NCI-H2171 (cell line): ENCODE measurements at places on chromosomes 13 and 19.

DNA sequence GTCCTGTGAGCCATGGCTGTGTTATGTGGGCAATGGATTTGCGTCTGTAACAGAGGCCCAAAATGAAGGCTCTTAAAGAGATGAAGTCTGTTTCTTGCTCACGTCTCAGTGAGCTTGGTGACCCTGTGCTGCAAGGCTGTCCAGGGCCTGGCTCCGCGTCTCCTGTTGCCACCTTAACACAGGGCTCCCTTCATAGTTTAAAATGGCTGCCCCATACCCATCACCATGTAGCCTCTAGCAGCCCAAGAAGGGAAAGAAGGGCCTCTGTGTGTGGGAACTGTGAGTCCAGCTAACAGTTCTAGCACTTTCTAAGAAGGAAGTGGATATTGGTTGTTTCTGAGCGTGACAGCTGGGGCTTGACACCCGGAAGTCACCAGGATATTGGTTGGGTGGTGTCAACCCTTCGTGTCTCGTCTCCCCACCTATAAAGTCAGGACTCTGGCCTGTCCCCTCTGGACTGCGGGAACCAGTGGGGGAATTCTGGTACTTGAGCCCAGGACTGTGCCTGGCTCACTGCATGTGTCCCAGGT, 20.9 kb downstream of the TMED1 start:
- no peak for DNase-seq

DNA sequence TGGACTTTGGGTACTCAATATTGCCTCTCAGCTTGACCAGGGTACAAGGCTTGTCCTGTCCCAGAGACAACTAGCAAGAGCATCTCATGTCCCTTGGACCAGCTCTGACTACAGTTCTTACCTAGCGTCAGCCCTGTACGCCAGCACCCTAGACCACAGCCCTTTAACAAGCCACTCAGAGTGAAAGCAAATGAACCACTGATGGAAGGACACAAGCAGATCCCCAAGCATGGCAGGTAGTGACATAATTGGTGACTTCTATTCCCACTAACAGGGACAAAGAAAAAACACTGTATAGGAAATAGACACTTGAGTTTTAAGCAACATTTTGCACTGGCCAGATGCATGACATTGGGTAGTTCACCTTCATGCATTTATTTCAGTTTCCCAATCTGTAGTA, 8.8 kb upstream of the LRCH1 start:
- no peak for DNase-seq

- DNase-seq = no peak
Measured at GRCh38 chr13:95564091-95564490, 11.6 kb downstream of the CLDN10 start.

GRCh38 chr13:111460548-111461444, 140.4 kb downstream of the TEX29 start:
- peak; percentile 1 for DNase-seq

GRCh38 chr13:76925115-76925514, 23.2 kb upstream of the ACOD1 start:
- no peak for DNase-seq

DNA sequence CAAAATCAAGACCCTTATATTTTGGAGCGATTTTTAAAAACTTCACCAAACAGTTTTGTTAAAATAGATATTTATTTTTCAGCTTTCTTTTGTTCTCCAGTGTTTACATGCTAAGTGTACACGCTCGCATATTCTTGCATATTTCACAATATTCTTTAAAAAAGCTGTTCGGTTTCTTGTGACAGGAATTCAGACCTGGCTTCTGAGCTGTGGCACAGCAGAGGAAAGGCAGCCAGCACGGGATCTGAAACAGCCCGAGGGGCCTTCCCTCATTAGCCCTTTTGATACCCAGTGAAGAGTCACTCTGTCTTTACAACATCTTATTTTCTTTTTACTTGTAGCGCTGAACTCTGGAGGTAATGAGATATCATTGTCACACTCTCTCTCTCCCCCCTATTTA, 234.0 kb downstream of the B3GLCT start:
- DNase-seq = no peak

DNA sequence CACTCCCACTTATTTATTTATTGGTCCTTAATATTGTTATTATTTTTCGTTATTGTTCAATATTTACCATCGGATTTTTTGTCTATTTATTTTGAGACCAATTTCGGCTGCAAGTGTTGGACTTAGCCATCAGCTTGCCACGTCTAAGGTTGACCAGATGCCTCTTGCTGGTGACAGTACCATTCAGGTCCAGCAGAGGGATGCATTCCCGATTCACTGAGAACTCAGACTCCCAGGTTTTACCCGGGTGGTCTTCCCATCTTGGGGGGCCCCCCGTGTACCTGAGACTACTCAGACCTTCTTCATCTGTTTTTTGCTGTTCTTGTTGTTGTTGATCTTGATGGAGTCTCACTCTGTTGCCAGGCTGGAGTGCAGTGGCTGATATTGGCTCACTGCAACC, 1435.2 kb downstream of the UQCRFS1 start:
- DNase-seq = no peak

GRCh38 chr13:46164661-46165060, 17.3 kb downstream of the LCP1 start:
- DNase-seq = no peak

DNA sequence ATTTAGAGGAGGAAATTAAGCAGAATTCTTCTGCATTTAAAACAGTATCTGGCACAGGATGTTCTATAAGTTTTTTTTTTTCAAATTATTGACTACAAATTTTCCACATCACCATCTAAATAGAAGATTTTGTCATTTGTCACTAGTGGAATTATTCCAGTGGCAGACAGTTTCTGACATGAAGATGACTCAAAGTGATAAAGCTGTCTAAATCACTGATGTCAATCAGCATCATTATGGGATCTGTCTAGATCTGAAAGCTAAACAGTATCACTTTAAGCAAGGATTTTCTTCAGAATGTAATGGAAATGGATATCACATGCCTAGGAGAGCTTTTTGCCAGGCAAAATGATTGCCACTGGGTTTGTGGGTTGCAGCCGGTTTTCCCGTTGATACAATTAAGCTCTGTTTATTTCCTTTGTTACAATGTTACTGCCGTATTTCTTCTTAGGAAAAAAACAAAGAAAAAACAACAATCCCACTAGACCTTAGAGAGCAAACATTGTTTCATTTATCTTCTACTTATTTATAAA, 1657.0 kb upstream of the PRR20A start:
- DNase-seq = no peak

DNA sequence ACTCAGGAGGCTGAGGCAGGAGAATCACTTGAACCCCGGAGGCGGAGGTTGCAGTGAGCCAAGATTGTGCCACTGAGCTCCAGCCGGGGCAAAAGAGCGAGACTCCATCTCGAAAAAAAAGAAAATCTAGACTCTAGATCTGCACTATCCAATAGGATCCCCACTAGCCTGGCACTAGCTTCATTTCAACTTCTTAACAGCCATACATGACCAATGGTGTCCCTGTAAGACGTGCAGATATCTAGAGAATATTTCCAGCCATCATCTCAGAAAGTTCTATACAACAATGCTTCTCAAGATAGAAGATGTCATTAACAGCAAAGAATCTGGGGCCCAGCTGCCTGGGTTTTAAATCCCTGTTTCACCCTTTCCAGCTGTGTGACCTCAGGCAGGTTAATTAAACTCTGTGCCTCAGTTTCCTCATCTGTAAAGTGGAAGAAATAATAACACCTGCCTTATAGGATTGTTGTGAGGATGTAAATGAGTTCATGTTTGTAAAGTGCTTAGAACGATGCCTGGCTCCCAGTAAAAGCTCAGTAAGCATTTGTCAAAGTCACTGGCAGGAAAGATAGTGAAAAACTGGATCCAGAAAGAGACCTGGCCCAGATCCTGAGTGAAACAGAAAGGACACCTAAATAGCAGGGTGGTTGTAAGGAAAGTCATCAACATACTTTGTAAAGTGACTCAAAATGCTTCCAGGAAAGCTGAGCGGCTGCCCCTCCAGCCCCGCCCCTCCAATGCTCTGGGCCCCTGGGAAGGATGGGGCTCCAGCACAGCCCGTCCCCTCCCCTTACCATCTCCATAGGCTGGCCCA, 13.5 kb downstream of the WIZ start:
- no peak for DNase-seq

- peak; percentile 29 for DNase-seq
Measured at GRCh38 chr13:97273341-97273831, 51.3 kb downstream of the MBNL2 start.

DNA sequence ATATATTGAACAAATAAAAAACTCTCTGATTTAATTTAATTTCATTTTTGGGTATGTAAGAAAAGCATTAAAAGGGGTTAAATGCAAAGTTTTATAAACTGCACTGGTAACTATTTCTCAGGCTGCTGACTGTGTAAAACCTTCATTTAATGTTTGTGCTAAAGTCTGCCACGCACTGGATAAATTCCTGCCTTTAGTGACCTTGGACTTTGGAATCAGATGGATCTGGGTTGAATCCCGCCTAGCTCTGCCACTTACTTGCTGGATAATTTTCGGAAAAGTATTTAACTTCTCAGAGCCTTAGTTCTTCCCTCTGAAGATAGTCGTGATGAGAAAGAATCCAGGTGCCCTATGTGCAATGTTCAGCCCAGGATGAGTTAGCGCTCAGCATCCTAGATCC, 58.6 kb downstream of the RASL11A start:
- no peak for DNase-seq

DNA sequence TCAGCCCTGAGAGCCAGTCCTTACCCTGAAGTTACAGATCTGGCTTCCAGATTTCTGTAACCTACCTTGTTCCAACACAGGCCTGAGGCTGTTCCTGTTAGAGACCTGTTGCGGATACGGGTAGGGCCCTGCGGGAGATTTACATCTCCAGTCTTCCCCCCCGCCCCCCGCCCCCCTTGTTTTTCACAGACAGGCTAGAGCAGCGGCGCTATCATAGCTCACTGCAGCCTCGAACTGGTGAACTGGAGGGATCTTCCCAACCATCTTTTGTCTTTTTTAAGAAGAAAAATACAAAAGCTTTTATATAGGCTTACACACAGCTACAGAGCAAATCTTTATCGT, 10.6 kb upstream of the CEACAM21 start:
- no peak for DNase-seq

DNA sequence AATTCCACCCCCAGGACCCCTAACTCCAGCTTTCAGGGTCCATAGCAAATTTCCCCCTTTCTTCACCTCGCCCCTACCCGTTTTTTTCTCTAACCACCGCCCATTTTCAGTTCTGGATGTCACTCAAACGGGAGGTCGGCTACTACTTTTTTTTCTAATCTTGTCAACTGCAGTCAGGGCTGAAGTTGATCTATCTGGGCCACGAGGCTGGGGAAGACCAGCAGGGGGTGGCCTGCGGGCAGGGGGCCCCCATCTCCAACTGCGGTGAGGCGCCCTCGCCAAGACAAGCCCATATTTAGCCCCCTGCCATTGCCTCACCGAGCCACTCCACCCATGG, 748 bp downstream of the LHFPL6 start:
- no peak for DNase-seq

DNA sequence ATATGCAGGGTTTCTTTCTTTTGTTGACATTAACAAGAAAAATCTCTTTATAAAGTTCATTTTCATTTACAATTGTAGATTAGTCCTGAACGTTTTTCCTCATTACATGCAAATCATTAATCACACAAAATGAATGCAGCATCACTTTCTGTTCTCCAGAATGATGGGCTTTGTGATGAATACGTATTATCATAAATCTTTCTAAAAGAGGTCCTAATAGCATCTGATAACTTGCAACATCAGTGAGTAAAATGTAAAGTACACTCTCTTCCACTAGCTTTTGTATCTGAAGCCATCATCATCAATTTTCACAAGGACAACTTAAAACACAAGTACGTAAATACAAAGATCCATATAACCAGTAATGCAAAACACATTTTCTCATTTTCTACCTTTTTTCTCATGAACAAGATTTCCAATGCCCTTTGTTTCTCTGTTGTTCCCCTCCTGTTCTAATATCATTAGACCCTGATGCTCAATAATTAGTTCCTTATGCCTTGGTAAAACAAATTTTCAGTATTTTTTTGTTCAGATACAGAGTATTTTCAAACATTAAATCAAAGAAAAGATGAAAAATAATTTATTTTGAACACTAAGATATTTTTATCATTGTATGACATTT, 437.4 kb upstream of the MIR17HG start:
- no peak for DNase-seq

GRCh38 chr19:41597600-41598041, 21.7 kb downstream of the CEACAM21 start:
- peak; percentile 20 for DNase-seq

GRCh38 chr13:114285166-114285808, 3.9 kb downstream of the UPF3A start:
- DNase-seq = no peak

DNA sequence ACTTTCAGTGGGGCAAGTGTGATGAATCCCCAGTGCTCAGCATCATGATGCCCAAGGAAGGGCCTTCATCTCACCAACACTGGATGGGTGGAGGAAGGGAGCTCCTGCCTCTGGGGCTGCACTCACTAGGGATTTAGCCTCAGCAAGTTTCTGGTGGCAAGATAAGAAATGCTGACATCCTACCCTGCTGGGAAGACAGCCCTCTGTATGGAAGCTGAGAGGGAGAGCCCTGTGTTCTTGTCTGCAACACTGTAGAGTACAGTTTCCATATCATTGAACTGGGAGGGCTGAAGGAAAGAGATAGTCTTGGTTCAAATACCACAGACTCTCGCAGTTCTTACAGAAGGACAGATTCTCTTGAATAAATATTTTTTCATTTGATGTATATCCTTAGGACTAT, 7.3 kb upstream of the ZNF460 start:
- no peak for DNase-seq

DNA sequence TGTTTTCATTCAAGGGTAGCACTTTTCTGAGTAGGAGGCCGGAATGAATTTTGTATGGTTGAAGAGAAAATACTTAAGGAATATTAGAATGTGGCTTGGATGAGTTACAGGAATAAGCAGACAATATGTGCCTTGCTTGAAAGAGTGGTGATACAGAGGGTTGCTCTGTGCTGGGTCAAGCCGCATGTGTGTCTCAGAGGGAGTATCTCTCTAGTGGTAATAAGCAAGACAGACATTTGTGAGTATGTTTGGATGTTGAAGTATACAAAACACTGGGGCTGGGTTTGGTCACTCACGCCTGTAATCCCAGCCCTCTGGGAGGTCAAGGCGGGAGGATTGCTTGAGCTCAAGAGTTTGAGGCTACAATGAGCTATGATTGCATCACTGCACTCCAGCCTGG, 103.9 kb downstream of the LMO7 start:
- no peak for DNase-seq

DNA sequence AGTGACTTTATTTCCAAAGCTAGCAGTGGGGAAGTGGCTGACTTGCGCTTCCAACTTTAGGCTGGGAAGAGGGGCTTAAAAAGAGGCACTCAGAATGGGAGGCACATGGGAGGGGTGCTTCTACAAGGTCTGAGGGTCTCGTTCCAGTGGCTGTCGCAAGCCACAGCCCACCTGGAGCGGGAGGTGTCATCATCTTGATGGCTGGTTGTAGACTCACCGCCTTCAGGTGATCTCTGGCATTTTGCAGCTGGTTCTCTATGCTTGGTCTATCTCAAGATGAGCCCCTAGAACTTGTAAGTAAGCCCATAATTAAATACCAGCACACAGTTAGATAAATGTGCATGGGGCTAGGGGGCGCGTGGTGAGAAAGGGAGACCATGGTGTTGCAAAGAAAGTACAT, 9.2 kb downstream of the TEX29 start:
- DNase-seq = no peak
